Body of pancreas (tissue), 4 donors: ENCODE measurements at places on chromosomes 6 and 20.
A peak's percentile ranks its signal among the peaks of the same experiment; 100 is the strongest.

DNA sequence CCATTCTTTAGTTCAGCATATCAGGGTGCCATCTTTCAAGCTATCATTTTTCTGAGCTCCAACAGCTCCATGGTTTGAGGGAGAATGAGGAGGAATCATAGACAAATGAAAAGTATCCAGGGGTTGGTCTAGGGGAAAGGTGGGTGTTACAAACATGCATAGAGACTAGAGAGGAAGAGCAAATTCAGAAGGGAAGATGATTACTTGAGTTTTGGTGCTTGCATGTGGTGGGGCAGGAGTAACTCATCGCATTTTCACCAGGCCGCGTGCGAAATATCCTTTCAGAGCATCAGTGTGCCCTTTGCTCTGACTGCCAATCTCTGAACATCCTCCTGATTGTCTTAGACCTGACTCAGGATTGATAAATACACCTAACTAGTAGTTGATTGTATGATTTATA lies 7.7 kb upstream of the BICRAL start:
- no peak overlapping the region for H3K4me3 ChIP-seq
- H3K36me3 ChIP-seq: no peaks in the 10 kb centered on the region

DNA sequence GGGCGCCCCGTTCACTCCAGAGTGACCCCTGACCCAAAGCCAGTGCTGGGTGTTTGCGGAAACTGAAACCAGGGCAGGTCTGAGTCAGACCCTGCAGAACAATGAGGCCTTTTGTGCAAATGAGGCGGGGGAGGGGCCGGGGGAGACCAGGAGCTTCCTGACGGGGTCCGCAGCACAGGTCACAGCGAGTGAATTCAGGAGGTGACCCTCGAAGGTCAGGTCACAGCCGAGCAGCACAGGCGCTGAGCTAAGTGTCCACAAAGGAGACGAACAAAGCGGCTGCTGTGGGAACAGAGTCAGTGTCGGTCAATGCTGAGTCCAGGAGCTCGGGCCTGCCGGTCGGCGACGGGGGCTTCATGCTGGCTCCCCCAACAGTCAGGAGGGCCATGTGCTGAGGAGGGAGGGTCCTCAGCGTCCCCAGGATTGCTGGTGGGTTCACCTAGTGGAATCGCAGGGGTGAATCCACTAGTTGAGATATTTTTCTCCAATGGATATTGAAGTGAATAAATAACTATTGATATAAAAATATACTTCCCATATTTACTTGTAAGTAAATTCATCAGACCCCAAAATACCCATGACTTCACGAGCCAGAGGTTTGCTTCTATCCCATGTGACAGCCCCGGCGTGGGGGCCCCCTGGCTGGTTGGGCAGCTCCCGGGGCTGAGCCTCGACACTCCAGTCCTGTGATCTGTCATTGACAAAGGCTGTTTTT lies 188.4 kb upstream of the SULF2 start:
- peaks cover 10% of the 10 kb centered on the region for H3K4me1 ChIP-seq
- peak; percentile 28 for DNase-seq
- peaks cover 6% of the 10 kb centered on the region for H3K27me3 ChIP-seq
- no peak overlapping the region for H3K4me3 ChIP-seq

- no peaks in the 10 kb centered on the region for H3K36me3 ChIP-seq
- H3K4me1 ChIP-seq: peaks cover 13% of the 10 kb centered on the region
- H3K27ac ChIP-seq: no peak overlapping the region
- no peak overlapping the region for H3K4me3 ChIP-seq
- DNase-seq: no peak
Measured at GRCh38 chr20:57270204-57270984, 4.0 kb upstream of the BMP7 start.

DNA sequence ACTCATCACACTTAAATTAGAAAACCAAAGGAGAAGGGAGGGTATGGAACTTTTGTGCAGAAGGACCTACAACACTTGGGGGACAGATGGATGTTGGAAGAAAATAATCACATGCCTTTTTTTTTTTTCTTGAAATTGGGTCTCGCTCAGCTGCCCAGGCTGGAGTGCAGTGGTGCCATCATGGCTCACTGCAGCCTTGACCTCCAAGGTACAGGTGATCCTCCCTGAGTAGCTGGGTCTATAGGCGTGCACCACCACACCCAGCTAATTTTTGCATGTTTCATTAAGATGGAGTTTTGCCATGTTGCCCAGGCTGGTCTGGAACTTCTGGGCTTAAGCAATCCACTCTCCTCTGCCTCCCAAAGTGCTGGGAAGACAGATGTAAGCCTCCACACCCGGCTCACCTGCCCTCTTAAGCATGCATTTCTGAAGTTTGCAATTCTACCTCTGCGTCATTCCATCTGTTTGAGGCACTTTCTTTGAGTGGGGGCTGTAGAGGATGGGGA lies 370.8 kb upstream of the JARID2 start:
- no peak overlapping the region for H3K27ac ChIP-seq
- no peak for DNase-seq
- no peaks in the 10 kb centered on the region for H3K4me1 ChIP-seq
- H3K36me3 ChIP-seq: no peaks in the 10 kb centered on the region
- no peaks in the 10 kb centered on the region for H3K27me3 ChIP-seq
- H3K4me3 ChIP-seq: no peak overlapping the region

DNA sequence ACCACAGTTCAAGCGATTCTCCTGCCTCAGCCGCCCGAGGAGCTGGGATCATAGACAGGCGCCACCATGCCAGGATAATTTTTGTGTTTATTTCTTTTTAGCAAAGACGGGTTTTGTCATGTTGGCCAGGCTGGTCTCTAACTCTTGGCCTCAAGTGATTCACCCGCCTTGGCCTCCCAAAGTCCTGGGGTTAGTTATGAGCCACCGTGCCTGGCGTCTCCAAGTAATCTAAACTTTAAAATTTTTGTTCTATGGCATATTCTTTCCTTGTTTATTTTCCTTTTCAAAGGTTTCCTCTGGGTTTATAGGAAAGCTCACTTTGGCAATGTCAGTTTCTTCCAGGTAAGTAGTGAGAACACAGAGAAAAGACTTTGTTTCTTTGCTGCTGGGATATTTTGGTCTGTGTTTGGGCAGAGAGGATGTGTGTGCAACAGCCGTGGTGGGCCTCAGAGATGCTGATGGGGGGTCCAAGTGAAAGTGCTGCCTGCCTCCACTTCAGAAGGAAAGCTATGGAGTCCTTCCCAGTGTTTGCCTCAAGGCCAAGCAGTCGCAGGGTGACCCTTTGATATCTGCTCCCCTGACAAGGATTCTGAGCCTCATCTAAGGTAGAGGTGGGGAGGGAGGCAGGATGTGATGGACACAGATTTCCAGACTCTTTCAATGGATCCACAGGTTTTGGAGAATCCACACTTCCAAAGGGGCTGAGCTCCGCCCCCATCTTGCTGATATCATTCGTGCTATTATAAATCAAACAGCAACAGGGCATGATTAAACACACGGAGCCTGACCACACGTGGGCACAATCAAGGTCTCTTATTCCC lies 2.3 kb downstream of the LRP11 start:
- no peaks in the 10 kb centered on the region for H3K36me3 ChIP-seq
- peak; percentile 46 for DNase-seq
- no peaks in the 10 kb centered on the region for H3K27me3 ChIP-seq
- peaks cover 36% of the 10 kb centered on the region for H3K4me1 ChIP-seq
- peak overlapping the region; percentile 97 for H3K27ac ChIP-seq
- H3K4me3 ChIP-seq: no peak overlapping the region

- no peak overlapping the region for H3K27ac ChIP-seq
- no peak for DNase-seq
- no peaks in the 10 kb centered on the region for H3K36me3 ChIP-seq
- no peaks in the 10 kb centered on the region for H3K4me1 ChIP-seq
- H3K27me3 ChIP-seq: no peaks in the 10 kb centered on the region
Measured at GRCh38 chr6:98590997-98591396, 243.4 kb upstream of the POU3F2 start.

DNA sequence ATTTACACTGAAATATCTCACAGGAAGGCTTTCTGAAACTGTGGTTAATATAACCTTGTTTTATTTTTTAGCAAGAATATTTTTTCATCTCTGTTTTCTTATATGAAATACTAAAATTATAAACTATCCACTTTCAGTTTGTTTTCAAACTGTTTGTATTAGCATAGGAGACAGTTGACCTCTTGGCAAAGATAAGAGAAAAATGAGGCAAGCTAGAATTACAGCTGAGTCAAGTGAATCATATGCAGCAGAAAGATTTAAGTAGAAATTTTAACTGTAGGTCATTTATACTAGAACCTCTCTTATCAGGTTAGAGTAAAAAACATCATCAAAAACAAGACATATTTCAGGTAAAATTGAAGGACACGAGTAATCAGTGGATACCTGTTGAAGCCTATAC lies 792.6 kb downstream of the PHF3 start:
- no peak overlapping the region for H3K4me3 ChIP-seq
- H3K36me3 ChIP-seq: no peaks in the 10 kb centered on the region
- H3K27me3 ChIP-seq: no peaks in the 10 kb centered on the region
- no peak for DNase-seq

DNA sequence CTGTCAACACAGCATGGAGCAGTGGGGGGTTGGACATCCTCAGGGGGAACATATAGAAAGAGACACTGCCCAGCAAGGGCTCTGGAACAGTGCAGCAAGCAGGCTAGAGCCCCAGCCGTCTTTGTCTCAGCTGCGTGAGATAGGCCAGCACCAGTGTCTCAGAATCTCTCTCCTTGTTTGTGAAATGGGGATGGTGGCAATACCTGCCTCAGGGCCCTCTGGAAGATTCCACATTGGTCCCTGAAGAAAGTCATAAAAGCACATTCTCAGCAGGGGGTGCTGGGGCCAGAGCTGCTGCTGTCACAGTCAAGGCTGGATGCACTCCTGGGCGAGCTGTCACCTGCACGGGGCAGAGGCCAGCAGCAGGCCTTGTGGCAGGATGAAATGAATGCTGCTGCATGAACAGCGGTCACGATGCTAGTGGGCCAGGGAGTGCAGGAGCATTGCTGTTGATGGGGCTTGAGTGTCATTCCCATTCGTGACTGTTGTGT lies 121.7 kb downstream of the SYCP2 start:
- no peak overlapping the region for H3K27ac ChIP-seq
- no peaks in the 10 kb centered on the region for H3K4me1 ChIP-seq
- DNase-seq: no peak
- H3K4me3 ChIP-seq: no peak overlapping the region
- no peaks in the 10 kb centered on the region for H3K27me3 ChIP-seq

DNA sequence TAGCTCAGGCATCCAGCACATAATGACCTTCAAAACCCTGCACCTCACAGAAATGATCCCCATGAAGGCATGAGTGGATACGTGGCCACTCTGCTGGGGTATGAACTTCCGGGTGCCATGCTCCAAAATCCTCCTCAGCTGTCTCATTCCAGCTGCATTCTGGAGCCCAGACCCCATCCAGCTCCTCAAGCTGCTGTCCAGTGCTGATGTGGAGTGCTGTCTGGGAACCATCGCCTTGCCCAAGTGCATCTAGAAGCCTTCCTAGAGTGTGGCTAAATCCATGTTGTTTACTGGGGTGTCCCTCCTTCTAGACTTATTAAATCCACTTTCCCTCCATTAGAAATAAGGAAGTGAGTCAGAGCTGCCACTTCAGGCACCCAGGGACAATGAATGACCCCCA lies 130.8 kb upstream of the PTPRT start:
- no peaks in the 10 kb centered on the region for H3K4me1 ChIP-seq
- no peaks in the 10 kb centered on the region for H3K27me3 ChIP-seq
- no peak for DNase-seq

DNA sequence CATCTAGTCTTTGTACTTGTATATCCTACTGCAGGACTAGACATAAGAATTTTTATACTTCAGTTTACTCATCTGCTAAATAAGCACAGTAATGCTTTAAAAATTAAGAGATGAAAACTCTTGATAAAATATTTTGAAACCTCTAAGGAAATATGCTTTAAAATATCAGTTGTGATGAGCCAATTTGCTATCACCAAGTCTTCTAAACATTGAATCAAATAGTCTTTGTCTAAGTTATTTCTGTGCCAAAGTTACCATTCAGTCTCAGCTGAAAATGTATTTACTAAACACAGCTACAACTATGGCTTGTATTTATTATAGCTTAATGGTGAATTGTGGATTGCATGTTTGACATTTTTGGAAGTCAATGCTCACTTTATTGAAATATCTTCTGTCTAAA lies 46.2 kb upstream of the RFPL4B start:
- H3K36me3 ChIP-seq: no peaks in the 10 kb centered on the region
- no peak overlapping the region for H3K4me3 ChIP-seq
- no peaks in the 10 kb centered on the region for H3K27me3 ChIP-seq

- DNase-seq: no peak
- no peak overlapping the region for H3K27ac ChIP-seq
- no peaks in the 10 kb centered on the region for H3K27me3 ChIP-seq
- no peak overlapping the region for H3K4me3 ChIP-seq
- no peaks in the 10 kb centered on the region for H3K36me3 ChIP-seq
Measured at GRCh38 chr6:84870672-84871071, 106.3 kb upstream of the TBX18 start.

GRCh38 chr6:139600919-139601475 lies 226.5 kb upstream of the CITED2 start:
- no peaks in the 10 kb centered on the region for H3K36me3 ChIP-seq
- H3K27ac ChIP-seq: no peak overlapping the region
- H3K4me1 ChIP-seq: peaks cover 25% of the 10 kb centered on the region
- no peak for DNase-seq
- H3K4me3 ChIP-seq: no peak overlapping the region

- DNase-seq: no peak
- no peak overlapping the region for H3K4me3 ChIP-seq
- peaks cover 20% of the 10 kb centered on the region for H3K4me1 ChIP-seq
- no peaks in the 10 kb centered on the region for H3K36me3 ChIP-seq
- H3K27me3 ChIP-seq: no peaks in the 10 kb centered on the region
Measured at GRCh38 chr6:15322781-15323536, 77.1 kb downstream of the JARID2 start.

GRCh38 chr6:98041921-98042320 lies 758.9 kb upstream of the MMS22L start:
- H3K4me3 ChIP-seq: no peak overlapping the region
- no peak for DNase-seq
- no peaks in the 10 kb centered on the region for H3K4me1 ChIP-seq
